ENCODE measurements at places on chromosomes 5 and 9.

GRCh38 chr5:141431286-141431685, 979 bp downstream of the PCDHGA12 start:
- DNase-seq, result no peak

GRCh38 chr5:11182441-11183080, 421.5 kb upstream of the DAP start:
- DNase-seq, result no peak

DNA sequence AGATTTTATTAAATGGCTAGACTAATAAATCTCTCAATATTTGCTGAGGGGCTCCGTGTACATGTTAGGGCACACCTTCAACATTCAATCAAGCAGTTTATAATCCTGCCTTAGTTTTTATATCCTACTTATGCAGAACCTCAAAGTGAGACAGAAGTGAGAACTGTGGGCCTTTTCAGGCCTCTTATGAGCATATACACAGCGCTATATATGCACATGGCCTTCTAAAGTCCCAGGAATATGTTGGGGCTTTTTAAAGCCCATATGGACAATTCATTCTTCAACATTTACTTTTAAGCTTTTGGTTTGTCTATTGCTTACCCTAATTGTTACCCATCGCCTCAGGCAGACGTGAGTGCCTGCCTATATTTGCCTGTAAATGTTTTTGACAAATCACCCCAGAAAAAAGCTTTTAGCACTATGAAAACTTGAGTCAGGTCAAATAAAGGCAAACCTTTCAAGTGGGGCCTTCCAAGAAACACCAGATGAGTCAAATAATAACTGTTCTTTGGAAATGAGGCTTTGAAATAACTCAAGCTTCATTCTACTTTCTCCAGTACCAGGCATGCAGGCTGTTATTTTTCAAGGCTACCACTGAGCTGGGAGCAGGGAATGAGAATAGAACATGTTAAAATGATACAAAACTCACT, 58.2 kb downstream of the ESM1 start:
- DNase-seq, result no peak

- DNase-seq, result no peak
Observed at GRCh38 chr5:61916621-61917620, 389.1 kb upstream of the KIF2A start.

GRCh38 chr9:80644044-80644443, 1045.3 kb downstream of the TLE1 start:
- no peak for DNase-seq

DNA sequence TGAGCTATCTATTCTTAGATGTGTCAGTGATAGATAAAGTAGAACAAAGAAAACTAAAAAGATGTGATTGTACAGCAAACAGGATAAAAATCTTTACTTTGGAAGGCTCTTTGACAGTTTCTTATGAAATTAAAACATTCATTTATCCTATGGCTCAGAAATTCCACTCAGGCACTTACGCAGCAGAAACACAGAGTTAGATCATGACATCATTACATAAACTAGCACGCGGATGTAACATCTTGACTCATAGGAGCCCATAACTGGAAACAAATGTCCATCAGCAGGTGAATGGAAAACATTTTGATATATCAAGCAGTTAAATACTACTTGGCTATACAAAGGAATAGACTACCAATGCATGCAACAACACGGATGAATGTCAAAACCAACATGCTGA, 45.3 kb downstream of the ICE1 start:
- DNase-seq, result no peak

DNA sequence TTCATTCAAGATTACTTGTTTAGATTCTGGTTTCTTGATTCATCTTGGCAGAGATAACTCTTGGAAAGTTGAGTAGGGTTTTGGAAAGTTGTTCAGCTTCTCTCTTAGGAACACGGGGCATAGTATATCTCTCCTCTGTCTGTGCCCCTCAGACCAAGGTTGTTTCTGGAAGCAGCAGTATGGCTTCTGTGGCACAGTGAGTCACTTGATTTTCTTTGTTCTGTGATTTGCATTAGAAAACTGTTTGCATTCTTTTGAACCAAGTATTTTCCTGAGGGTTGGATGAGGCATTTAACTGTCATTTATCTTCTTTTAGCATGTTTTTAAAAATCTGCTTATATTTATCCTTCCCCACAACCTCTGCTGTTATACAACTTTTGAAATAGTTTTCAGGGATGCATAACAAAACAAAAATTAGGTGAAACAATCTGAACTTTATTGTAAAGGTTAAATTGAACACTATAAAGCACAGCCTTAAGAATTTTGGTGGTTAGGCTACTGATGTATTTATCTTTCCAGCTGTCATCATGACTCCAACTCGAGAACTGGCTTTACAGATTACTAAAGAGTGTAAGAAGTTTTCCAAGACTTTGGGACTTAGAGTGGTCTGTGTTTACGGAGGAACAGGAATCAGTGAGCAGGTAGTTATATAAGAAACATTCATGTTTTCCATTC, 26.5 kb downstream of the DDX46 start:
- DNase-seq, result no peak

DNA sequence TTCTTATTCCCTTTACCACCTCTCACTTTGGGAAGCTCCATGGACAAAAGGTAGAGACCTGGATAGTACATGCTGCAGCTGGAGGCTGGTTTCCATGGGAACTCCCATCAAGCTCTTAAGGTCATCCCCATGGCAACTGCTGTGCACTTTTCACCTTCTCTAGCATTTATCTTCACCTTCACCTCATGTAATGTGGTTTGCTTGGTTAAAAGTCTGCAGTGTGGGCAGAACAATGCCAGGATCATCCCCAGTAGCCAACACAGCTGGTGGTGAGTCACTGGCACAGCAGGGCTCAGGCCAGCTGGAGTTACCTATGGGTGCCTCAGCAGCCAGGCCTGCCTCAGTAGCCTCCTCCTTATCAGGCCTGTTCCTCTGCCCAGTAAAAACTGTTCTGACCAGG, 210.5 kb downstream of the GRIA1 start:
- no peak for DNase-seq

- no peak for DNase-seq
Observed at GRCh38 chr5:170182491-170182890, 50.3 kb upstream of the C5orf58 start.

GRCh38 chr9:135504262-135505243, 4.1 kb downstream of the MRPS2 start:
- DNase-seq, result peak; percentile 50

- no peak for DNase-seq
Observed at GRCh38 chr5:45109062-45109461, 300.3 kb downstream of the MRPS30 start.

Measured in CMK (cell line).